Left lung (tissue), 14 donors: ENCODE measurements at places on chromosomes 7 and 10.

- no peaks in the 10 kb centered on the region for H3K27me3 ChIP-seq
- no peak for DNase-seq
- no peak overlapping the region for H3K4me3 ChIP-seq
- no peaks in the 10 kb centered on the region for H3K4me1 ChIP-seq
Observed at GRCh38 chr7:5543361-5543760, 119.7 kb upstream of the TNRC18 start.

- H3K27me3 ChIP-seq: no peaks in the 10 kb centered on the region
- DNase-seq: no peak
- no peak overlapping the region for H3K27ac ChIP-seq
- H3K4me1 ChIP-seq: no peaks in the 10 kb centered on the region
- H3K36me3 ChIP-seq: no peaks in the 10 kb centered on the region
Observed at GRCh38 chr10:124239134-124239533, 145.7 kb upstream of the CHST15 start.

- DNase-seq: no peak
- no peaks in the 10 kb centered on the region for H3K4me1 ChIP-seq
- H3K27ac ChIP-seq: no peak overlapping the region
- no peaks in the 10 kb centered on the region for H3K27me3 ChIP-seq
Observed at GRCh38 chr10:31272841-31273240, 46.2 kb upstream of the ZEB1 start.

GRCh38 chr7:148799893-148800555, 84.1 kb downstream of the EZH2 start:
- H3K36me3 ChIP-seq: peaks cover 91% of the 10 kb centered on the region
- no peak overlapping the region for H3K4me3 ChIP-seq
- H3K4me1 ChIP-seq: no peaks in the 10 kb centered on the region
- no peak overlapping the region for H3K27ac ChIP-seq
- no peak for DNase-seq

DNA sequence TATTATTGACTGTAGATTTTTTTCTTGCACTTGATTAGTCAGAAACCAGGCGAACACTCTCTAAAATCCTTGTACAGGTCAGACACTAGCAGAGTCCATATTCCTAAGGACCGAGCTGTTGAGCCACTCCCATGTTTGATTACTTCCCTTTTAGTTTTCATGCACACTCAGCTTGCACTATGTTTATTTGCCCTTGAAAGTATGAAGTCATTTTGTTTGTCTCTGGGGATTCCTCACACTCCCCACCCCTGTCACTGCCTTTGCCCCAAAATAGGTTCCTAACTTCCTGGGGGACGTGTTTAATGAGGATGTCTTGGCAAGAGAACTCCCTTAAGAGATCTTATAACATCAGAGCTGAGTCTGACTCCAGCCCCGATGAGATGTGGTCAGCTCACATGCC, 182.1 kb downstream of the EVX1 start:
- no peak overlapping the region for H3K4me3 ChIP-seq
- no peak overlapping the region for H3K27ac ChIP-seq
- no peak for DNase-seq
- no peaks in the 10 kb centered on the region for H3K36me3 ChIP-seq
- H3K4me1 ChIP-seq: no peaks in the 10 kb centered on the region

DNA sequence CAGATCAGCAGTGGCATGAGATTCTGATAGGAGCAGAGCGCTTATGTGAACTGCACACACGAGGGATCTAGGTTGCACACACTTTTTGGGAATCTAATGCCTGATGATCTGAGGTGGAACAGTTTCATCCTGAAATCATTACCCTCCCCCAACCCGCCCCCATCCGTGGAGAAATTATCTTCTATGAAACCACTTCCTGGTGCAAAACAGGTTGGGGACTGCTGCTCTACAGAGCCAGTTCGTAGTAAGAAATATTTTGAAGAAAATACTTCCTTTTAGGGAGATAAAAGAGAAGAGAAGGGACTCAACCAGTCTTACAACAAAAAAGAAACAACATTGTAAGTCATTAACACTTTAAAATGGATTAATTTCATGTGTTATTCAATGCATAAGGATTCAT, 1308.2 kb downstream of the GATA3 start:
- no peak for DNase-seq
- no peaks in the 10 kb centered on the region for H3K27me3 ChIP-seq
- no peak overlapping the region for H3K4me3 ChIP-seq
- H3K36me3 ChIP-seq: no peaks in the 10 kb centered on the region
- no peak overlapping the region for H3K27ac ChIP-seq

DNA sequence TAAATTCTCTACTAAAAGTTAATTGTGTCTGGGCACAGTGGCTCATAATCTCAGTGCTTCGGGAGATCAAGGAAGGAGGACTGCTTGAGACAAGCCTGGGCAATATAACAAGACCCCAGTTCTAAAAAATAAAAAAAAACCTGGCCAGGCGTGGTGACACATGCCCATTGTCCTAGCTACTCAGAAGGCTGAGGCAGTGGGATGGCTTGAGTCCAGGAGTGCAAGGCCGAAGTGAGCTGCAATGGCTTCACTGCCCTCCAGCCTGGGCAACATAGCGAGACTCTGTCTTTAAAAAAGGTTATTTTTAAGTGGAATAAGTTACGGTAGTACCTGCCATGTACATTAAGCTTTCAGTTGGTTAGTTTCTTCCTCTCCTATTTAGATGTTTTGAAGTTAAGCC, 28.9 kb downstream of the CDK14 start:
- H3K4me1 ChIP-seq: peaks cover 19% of the 10 kb centered on the region
- H3K27ac ChIP-seq: peak overlapping the region; percentile 62
- no peak overlapping the region for H3K4me3 ChIP-seq
- DNase-seq: peak; percentile 15
- no peaks in the 10 kb centered on the region for H3K36me3 ChIP-seq
- H3K27me3 ChIP-seq: no peaks in the 10 kb centered on the region

- H3K4me1 ChIP-seq: no peaks in the 10 kb centered on the region
- no peaks in the 10 kb centered on the region for H3K36me3 ChIP-seq
- no peaks in the 10 kb centered on the region for H3K27me3 ChIP-seq
- no peak for DNase-seq
Observed at GRCh38 chr7:108028111-108028510, 25.1 kb upstream of the LAMB1 start.

- no peaks in the 10 kb centered on the region for H3K4me1 ChIP-seq
- H3K27ac ChIP-seq: no peak overlapping the region
- no peak overlapping the region for H3K4me3 ChIP-seq
Observed at GRCh38 chr7:24024276-24025068, 259.5 kb upstream of the NPY start.

DNA sequence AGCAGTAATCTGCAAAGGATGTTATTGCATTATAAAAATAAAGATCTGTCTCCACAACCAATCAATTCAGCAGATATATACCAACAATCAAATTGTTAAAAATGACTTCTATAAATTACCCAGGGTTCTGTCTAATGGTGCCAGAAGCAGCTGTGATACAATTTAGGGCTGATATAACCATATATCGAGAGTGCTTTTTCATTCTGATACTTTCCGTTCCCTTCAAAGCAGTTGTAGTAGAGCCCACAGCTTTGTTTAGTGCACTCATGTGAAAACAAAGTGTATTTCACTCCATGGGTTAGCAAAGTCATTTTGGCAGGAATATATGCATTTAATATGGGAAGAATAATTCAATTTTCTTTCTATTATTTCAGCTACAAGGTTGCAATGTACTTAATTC, 83.1 kb upstream of the CHCHD3 start:
- H3K27me3 ChIP-seq: no peaks in the 10 kb centered on the region
- no peak overlapping the region for H3K27ac ChIP-seq
- DNase-seq: no peak
- H3K36me3 ChIP-seq: no peaks in the 10 kb centered on the region

DNA sequence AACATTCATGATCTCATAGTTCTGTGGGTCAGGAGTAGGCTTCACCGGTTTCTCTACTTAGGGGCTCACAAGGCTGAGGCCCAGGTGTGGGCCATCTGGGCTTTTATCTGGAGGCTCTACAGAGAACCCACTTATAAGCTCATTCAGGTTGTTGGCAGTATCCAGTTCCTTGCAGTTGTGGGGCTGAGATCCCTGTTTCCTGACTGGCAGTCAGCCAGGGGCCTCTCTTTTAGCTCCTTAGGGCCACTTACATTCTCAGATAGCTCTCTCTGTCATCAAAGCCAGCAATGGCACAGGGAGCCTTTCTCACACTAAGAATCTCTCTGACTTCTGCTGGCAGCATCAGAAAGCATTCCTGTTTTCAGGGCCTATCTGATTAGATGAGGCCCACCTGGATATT, 18.2 kb upstream of the HECTD2 start:
- H3K27ac ChIP-seq: no peak overlapping the region
- H3K27me3 ChIP-seq: no peaks in the 10 kb centered on the region
- H3K36me3 ChIP-seq: no peaks in the 10 kb centered on the region
- peak; percentile 10 for DNase-seq
- no peaks in the 10 kb centered on the region for H3K4me1 ChIP-seq
- no peak overlapping the region for H3K4me3 ChIP-seq
